DMS 273 treated with DMSO at 0.1 percent for 48 hours (cell line): ENCODE measurements at places on chromosomes 6 and 20.

GRCh38 chr6:34049395-34050342 is 96.2 kb downstream of the GRM4 start:
- no peak for DNase-seq

DNA sequence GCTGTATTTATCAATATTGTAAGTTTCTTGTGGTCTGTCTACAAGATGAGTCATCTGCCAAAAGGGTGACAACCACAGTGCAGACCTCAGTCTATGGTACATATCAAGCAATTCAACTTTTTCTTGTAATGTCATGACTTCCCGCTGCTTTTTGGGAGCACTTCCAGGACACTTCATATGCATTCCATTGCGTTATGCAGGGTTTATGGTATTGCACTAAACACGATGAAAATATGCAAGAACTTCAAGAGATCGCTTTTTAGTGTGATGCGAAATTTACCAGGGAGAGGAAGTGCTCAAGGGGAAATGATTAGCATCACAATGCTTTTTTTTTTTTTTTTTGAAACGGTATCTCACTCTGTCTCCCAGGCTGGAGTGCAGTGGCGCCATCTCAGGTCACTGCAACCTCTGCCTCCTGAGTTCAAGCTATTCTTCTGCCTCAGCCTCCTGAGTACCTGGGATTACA is 166.5 kb downstream of the TFAP2A start:
- no peak for DNase-seq

- no peak for DNase-seq
Measured at GRCh38 chr6:44820321-44820720, 432.8 kb downstream of the CDC5L start.

- DNase-seq = no peak
Measured at GRCh38 chr20:36150489-36150846, 4.1 kb upstream of the EPB41L1 start.

DNA sequence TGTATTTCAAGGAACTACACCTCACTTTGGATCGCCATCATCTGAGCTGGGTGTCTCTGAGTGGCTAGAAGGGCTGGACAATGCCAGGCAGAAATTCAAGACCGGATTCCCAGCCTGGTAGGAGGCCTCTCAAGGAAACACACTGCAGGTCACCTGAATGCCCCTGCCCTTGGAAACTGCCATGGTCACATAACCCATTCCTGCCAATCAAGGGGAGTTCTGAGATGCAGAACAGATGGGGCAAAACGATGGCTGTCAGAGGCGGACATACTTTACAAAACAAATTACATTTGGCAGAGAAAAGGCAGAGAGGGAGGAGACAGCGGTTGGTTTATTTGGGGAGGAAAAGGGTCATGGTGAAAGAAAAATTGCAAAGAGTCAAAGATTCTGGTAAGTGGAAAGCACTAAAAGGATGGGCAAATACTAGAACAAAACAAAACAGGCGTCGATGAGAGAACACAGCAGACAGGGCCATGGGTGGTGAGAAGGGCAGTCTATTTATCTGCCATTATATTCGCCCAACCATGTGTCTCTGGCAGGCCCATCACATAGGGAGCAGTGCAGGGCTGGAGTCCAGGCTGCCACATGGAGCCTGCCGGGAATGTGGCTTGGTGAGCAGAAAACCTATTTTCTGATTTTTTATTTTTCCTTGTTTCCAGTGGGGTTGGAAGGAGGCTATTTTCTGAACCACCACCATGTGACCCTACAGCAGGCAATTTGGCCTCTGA is 13.5 kb downstream of the BEND3 start:
- DNase-seq = peak; percentile 67

DNA sequence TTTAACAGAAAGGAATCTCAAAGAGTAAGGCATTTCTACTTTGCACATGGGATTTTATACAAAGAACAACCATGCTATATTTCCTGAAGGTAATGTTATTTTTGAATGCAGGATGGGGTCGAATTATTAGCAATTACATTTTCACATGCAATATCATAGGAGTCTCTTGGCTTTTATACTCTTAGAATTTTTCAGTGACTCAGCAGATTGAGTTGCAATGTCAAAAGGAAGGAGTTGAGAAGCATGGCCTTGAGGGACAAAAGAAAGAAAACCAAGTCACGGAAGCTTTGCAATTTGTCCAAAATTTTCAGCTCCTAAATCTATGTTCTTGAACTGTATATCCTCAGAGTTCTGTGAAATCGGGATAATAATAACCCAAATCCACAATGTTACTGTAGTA is 181.1 kb downstream of the GRM1 start:
- no peak for DNase-seq

DNA sequence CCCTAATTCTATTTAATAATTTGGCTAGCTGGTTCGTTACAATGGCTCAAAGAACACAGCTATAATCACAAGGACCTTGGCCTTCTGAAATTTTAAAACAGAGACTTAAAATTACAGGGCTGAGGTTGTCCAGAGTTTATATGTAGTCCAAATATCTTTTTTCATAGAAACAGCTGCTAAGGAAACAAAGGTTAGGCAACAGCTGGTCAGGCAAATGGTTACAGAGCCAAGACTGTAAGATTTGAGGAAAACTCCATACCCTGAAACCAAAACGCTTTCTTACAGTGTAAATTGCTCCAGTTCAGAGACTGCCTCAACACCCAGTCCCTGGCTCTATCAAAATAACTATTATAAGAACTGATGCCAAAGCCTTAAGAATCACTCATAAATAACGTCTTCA is 9.7 kb upstream of the ARHGAP18 start:
- no peak for DNase-seq

DNA sequence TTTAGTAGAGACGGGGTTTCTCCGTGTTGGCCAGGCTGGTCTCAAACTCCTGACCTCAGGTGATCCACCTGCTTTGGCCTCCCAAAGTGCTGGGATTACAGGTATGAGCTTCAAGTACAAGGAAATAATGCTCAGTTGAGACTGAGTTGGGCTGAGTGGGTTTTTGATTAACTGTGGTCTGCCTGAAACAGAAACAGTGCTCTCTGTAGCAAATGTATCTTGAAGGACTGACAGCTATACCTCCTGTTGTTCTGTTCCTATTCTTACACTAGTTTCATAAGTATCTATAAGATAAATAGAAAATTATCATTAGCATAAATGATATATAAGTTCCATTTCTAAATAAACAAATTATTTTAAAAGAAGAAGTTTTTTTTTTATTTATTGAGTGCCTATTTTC is 142.8 kb upstream of the PTPRK start:
- no peak for DNase-seq

DNA sequence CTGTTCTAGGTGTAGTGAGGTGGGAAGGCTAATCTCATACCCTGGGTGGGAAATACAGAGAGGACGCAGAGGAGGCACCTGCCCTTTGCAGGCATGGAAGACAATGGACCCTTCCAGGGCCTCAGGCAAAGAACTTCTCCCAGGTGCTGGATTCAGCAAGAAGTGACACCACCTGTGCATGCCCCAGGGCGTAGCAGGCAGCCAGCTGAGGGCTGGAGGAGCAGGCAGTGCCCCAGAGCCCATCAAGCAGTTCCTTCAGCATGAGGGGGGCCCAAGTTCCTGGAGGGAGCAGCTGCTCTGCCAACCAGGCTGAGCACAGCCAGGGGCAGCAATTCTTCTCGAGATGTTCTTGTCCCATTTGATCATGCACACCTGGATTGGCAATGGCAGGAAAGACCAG is 170.3 kb upstream of the PDE10A start:
- no peak for DNase-seq
